WTC11 (cell line): ENCODE measurements at places on chromosomes 5 and 9.

- peaks cover 48% of the 10 kb centered on the region for H3K4me1 ChIP-seq
- peak within 1 kb of the TSS; percentile 85 for H3K27ac ChIP-seq
- H3K4me3 ChIP-seq, result peak within 1 kb of the TSS; percentile 85
- H3K36me3 ChIP-seq, result peaks cover 20% of the 10 kb centered on the region
- peak; percentile 68 for DNase-seq
Measured at GRCh38 chr5:64690417-64691151, at the start of gene SHISAL2B. Gene SHISAL2B, plus strand, starts transcription at chr5:64690503. Its CDS starts 121 bp downstream, at chr5:64690624.

DNA sequence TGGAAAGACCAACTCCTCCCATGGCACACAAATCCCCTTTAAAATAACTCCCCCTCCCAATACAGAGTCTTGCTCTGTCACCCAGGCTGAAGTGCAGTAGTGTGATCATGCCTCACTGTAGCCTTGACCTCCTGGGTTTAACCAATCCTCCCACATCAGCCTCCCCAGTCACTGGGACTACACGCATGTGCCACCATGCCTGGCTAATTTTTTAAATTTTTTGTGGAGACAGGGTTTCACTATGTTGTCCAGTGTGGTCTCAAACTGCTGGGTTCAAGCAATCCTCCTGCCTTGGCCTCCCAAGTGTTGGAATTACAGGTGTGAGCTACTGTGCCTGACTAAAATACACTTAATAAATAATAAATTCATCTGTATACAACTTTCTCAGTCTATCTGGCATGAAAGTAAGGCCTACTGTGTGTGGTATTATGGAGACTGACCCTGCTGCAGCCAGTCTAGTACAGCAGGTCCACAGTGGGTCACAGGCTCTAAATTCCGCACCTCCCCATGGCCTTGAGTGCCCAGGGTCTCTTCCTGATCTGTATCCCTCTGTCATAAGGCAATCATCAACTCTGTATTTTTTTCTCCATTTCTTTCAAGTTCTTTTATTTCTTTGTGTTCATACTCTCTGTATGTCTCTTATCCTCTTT is 169.4 kb downstream of the MAPKAP1 start:
- H3K36me3 ChIP-seq, result no peaks in the 10 kb centered on the region
- no peak overlapping the region for H3K27ac ChIP-seq
- no peak for DNase-seq
- no peak overlapping the region for H3K4me3 ChIP-seq
- no peaks in the 10 kb centered on the region for H3K27me3 ChIP-seq
- H3K4me1 ChIP-seq, result peaks cover 9% of the 10 kb centered on the region

- no peak overlapping the region for H3K4me3 ChIP-seq
- no peak overlapping the region for H3K27ac ChIP-seq
- H3K27me3 ChIP-seq, result peaks cover 14% of the 10 kb centered on the region
- H3K36me3 ChIP-seq, result no peaks in the 10 kb centered on the region
- H3K4me1 ChIP-seq, result peaks cover 9% of the 10 kb centered on the region
- DNase-seq, result no peak
Measured at GRCh38 chr5:168601972-168602371, 22.8 kb upstream of the PANK3 start.

DNA sequence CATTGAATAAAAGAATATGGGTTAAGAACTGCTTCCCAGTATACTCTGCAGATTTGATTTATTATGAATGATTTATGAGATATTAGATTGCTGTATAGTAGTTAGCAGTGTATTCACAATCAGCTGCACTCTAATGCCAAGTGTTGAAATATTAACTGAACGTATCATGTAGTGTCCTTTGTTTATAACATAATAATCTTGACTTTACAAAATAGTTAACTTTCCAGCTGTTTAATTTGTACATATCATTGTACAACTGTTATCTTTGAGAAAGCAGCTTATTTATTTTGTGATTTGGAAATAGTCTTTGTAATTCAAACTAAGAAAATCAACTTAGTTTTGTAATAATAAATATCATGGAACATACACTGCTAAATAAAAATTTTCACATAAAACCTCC is 219.5 kb downstream of the RANBP17 start:
- no peak overlapping the region for H3K27ac ChIP-seq
- no peaks in the 10 kb centered on the region for H3K27me3 ChIP-seq
- H3K36me3 ChIP-seq, result peaks cover 28% of the 10 kb centered on the region
- no peak overlapping the region for H3K4me3 ChIP-seq
- DNase-seq, result no peak

DNA sequence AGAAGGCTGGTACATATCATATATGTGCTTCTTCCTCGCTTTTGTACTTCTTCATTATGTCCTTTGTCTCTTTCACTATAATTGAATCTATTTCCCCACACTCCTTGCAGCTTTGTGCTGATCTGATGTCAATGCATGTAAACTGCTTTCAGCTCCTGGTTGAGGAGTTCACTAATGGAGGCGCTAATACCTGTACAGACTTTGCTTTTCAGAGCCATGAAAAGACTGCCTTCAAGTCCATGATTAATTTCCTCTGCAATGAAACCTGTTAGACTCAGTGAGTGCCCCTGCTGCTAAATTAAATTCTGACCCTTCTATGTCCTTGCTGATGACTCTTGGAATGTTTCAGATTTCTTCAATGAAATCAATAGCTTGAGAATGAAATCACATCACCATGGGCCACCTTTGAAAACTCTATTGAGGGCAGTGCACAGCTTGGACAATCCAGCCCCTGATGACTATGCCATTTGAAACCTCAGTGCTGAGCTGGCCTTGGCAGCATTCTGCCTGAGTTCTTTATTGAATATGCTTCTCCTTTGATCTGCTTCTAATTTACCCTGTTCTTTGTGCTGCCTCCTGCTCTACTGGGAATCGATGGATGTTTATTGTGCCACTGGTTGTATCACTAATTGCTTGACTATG is 358.2 kb upstream of the DMAC1 start:
- no peak overlapping the region for H3K4me3 ChIP-seq
- peaks cover 6% of the 10 kb centered on the region for H3K4me1 ChIP-seq
